ENCODE measurements at places on chromosomes 1 and 21.

DNA sequence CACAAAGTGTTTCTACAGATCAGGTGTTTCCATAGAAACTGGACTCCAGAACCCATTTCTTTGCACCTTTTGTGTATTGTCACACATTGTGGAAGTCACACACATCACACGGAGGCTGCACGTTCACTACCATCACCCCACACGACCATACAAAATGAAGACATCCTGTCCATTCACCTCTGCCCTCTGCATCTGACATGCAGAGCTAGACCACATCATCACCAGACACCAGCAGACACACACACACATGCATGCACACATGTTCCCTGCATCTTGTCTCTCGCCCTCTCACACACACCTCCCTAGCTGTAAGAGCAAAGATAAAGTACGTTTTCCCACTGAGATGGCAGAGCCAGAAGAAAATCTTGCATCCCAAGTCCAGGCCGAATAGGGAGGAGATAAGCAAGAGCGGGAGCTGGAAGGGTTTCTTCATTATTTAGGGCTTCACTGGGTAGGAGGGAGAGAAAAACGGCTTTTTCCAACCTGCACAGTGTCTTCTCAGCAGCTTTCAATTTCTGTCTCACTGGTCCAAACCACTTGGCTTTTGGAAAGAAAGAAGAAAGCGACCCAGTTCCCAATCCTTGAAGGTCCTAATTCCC is 709 bp downstream of the PRELP start:
- DNase-seq = no peak

GRCh38 chr1:64569411-64569810 is 99.5 kb downstream of the CACHD1 start:
- DNase-seq = no peak

DNA sequence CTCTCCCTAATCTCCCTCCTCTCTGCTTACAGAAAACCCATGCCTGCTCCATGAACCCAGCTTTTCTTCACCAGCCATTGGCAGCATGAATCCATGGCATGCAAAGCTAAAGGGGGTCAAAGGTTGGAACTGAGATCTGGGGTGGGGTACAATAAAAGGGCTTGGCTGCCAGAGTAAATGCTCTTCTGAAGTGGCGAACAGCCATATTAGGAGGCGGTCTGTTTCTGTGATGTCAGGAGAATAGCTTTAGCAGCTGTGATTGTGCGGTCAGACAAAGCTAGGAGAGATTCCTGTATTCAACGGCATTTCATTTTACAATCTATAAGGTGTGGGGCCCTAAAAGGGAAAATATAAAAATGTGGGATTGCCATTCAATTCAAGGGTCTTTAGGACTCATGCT is 71.7 kb upstream of the TMPRSS2 start:
- no peak for DNase-seq

GRCh38 chr1:81452693-81453366 is 347.9 kb upstream of the ADGRL2 start:
- no peak for DNase-seq

DNA sequence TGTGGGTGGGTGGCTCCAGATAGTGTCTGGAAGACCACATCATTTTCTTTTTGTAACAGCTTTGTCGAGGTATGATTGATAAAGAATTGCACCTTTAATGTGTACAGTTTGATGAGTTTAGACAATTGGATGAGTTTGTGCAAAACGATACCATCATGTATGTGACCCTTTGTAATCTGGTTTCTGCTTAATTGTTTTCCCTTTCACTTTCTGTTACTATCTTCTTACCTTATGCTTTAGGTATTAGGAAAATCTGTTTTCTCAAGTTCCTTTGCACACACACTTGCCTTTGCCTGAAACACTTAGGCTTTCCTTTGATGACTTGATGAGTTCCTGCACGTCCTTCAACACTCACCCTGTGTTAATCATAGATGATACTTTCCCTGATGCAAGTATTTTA is 6.8 kb downstream of the OR10Z1 start:
- no peak for DNase-seq

DNA sequence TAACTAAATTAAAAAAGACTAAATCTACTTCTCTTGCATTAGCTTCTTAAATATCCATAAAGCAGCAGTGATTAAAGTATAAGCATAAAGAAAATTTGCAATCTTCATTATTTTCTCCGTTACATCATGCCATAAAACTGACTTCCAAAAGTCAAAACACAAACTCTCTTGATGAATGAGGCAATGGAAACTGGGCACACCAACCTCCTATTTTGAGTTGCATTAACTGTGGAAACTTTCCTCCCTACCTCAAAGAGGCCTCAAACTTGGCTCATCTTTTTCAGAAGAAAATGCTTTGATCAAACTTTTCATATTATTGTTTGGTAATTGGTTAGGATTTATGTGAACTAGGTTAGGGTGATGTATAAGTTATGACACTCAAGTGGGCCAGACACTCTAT is 4.1 kb upstream of the BTG3 start:
- no peak for DNase-seq

All from HFF-Myc (cell line).